Dermis blood vessel endothelial cell (primary cell): ENCODE measurements at places on chromosomes 2 and 18. TPM values are rescaled to one million over a fixed set of nuclear protein-coding genes. Genes with fewer than 3 reads are reported as not detected.

DNA sequence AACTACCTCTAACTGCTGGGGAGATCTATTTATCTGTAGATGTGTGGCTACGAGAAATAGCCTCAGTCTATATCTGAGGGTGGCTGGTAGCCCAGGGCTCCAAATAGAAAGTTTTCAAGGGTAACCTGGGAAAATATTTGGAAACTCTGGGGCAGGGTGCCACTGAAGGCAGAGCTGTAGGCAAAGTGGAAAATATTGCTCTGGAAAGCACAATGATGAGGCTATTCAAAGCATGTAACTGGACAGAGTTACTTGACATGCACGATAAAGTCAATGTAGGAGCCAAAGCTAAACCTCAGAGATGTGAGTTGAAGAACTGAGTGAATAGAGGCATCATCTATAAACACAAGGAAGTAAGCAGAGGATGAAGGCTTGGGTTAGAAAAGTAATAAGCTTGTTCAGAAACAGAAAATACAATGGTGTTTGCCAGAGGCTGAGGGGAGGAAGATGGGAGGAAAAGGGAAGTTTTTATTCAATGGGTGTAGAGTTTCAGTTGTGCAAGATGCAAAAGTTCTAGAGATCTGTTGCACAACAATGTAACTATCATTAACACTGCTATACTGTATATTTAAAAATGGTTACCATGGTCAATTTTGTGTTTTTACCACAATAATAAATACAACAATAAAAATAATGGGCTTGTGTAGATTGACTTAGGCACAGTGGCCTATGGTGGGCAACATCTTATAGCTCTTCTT is 171.6 kb downstream of the MBD2 start:
- DNase-seq = no peak

DNA sequence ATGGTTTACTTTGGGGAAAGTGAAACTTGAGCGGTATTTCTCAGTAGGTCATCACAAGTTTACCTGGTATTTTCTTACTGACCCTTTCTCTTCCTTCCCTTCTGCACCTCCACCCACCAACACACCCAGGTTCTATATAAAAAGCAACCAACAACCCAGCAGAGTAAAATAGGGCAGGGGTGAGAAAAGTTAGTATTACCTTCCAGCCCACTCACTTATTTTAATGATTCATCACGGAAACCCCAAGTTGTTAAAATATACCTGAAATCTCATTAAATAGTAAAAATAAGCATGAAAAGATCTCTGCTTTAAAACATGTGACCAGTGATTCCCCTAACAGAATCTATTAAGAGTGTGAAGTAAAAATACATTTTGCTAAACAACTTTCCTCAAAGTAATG is 306.1 kb downstream of the ZEB2 start:
- no peak for DNase-seq

- no peak for DNase-seq
Observed at GRCh38 chr2:45761635-45762034, 110.2 kb downstream of the PRKCE start.

DNA sequence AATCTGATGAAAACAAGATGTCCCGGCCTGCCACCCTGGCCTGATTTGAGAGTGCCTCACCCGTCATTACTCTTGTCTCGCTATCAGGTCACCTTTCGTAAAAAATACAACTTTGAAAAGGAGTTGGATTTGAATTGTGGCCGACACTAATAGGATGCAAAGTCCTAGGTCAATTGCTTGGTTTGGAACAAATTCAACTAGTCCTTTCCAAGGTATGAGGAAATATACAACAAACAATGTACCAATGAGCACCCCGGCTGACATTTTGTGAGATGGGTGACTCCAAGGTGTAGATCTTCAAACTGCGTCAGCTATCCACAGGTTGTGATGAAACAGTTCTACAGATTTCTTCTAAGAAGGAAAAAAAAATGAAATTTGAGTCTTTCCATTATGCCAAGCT is 77.8 kb downstream of the BCL2 start:
- DNase-seq = no peak

Gene TMEM169
- 0.37 and 0.85 TPM in 2 replicates for total RNA-seq

Gene PIEZO2
- 141 and 342 TPM in 2 replicates for total RNA-seq

Gene DTNA
- total RNA-seq = 2.6 and 2.9 TPM in 2 replicates
